T-helper 9 cell (primary cell): ENCODE measurements at places on chromosomes 13 and 19.

- DNase-seq, result no peak
These were observed 30.8 kb downstream of the DNAJC3 start for GRCh38 chr13:95707442-95708390.

GRCh38 chr13:80656512-80656904 lies 315.6 kb upstream of the SPRY2 start:
- DNase-seq, result no peak

- peak; percentile 30 for DNase-seq
These were observed at the start of gene CPT1C for GRCh38 chr19:49690656-49691242. CPT1C (plus strand) TSS chr19:49691116; CDS start chr19:49692253, 1,137 bp downstream.

- no peak for DNase-seq
These were observed 89.5 kb upstream of the RFC3 start for GRCh38 chr13:33728271-33729037.

DNA sequence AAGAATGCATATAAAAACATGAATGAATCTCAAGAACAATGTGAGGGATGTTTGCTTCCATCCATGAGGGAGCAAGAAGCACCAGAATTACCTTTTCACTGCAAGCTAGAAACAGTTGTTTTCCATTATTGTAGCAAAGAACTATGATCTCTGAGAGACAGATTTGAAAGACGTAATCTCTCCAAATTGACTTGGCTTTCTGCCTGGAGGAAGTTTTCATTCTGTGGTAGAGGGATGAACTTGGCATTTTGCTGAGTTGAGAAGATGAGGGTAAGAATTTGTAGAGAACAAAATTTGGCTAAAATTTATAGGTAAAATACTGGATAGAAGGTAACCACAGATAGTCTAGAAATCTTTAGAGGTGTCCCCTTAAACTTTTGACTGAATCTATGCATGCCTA lies 496.8 kb downstream of the TDRD3 start:
- no peak for DNase-seq

GRCh38 chr13:80296638-80297037 lies 44.3 kb downstream of the SPRY2 start:
- DNase-seq, result no peak

- no peak for DNase-seq
These were observed 33.4 kb downstream of the DNAJC3 start for GRCh38 chr13:95710313-95710712.

- peak; percentile 70 for DNase-seq
These were observed at the start of gene ZNF491 for GRCh38 chr19:11798391-11799330. ZNF491 (plus strand) TSS chr19:11798523; CDS start chr19:11805954, 7,431 bp downstream.

- DNase-seq, result no peak
These were observed 5.4 kb downstream of the PRR12 start for GRCh38 chr19:49596407-49596806.

- DNase-seq, result no peak
These were observed 2.4 kb upstream of the ACTL9 start for GRCh38 chr19:8700956-8701355.

- no peak for DNase-seq
These were observed 716 bp downstream of the ZNF573 start for GRCh38 chr19:37778613-37779126.

DNA sequence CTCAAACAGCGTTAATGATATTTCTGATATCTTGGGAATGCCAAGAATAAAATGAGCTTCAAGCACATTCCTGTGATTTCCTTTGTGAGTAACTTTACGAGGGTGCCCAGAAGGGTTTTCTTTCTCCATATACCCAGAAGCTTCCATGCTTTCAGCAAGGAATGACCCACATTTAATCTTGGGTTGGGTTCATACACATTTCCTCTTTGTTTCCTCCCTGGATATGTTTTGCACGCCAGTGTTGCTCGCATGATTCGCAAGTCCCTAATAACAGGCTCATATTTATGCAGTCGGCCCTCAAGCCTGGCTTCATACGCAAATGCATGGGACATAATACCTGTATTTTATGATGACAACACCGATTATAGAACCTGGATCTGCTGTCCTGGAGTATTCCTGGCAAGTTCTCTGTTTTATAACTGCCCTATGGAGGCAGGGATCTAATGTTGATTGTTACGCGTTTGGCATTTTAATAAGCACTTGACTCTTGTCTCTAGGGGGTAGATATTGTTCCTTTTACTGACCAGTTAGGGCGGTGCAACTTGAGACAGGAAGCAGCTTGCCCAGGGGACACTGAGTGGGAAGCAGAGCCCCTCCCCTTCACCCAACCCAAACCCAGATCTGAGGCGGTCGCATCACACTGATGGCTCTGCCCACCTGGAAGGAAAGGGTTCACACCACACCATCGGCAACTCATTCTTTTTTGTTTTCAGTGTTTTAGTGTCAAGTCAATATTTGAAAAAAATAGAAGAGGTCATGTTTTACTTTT lies 220.4 kb upstream of the SOX1 start:
- no peak for DNase-seq

DNA sequence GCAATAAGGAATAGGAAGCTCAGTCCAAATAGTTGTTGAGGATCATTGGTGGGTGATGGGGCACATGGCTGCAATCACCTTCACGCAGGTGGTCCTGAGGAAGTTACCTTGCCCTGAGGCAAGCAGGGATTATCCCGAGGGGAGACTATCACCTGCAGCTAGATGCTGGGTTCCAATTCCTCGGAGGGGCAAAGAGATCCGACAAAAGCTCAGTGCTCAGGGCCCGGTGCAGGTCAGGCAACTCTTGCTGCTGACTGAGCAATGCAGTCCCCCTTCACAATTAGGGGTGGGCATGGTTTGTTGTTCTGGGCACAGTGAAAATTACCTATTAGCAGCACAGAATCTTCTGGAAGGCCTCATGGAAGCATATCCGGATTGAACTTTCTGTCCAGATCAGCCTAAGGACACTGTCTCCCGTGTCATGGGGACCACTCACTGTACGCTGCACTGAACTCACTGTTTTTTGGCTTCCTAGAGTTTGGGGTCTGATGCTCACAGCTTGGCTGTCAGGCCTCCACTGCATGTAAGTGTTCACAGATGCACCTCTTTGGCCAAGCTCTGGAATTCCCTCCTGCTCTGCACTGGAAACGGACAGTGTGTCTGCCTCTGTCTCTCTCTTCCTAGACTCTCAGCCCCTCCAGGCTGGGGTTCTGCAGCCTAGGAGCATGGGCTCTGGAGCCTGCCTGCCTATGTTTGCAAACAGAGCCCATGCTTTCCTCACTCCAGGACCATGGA lies 372.7 kb downstream of the ZNF536 start:
- no peak for DNase-seq

DNA sequence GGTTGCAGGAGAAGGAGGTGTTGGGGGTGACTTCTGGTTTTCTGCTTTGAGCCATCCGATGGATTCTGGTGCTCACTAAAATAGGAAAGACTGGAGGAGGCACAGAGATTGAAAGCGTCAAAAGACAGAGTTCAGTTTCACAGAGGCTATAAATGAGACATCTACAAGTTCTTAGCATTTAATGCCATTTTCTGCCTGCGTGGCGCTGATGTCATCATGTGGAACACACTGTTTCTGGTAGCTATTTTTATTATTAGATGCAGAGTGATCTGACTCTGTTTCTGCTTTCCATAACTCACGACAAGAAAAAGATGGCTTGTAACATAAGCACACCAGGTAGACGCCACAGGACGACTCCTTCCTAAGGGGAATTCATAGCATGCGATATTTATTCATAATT lies 3.3 kb upstream of the SLC39A3 start:
- DNase-seq, result no peak

GRCh38 chr13:80654638-80655249 lies 313.8 kb upstream of the SPRY2 start:
- no peak for DNase-seq

DNA sequence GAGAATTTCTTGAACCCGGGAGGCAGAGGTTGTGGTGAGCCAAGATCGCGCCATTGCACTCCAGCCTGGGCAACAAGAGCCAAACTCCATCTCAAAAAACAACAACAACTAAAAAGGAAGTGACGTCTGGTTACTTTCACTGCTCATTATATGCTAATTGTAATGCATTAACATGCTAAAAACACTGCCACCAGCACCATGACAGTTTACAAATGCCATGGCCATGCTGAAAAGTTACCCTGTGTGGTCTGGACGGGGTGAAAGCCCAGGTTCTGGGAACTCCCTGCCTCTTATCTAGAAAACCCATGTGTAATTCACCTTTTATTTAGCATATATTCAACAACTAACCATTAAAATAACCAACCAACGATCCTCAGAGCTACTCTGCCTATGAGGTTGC lies 28.1 kb downstream of the CPT1C start:
- DNase-seq, result no peak
